Osteocyte (in vitro differentiated cells): ENCODE measurements at places on chromosomes 1 and 21.

DNA sequence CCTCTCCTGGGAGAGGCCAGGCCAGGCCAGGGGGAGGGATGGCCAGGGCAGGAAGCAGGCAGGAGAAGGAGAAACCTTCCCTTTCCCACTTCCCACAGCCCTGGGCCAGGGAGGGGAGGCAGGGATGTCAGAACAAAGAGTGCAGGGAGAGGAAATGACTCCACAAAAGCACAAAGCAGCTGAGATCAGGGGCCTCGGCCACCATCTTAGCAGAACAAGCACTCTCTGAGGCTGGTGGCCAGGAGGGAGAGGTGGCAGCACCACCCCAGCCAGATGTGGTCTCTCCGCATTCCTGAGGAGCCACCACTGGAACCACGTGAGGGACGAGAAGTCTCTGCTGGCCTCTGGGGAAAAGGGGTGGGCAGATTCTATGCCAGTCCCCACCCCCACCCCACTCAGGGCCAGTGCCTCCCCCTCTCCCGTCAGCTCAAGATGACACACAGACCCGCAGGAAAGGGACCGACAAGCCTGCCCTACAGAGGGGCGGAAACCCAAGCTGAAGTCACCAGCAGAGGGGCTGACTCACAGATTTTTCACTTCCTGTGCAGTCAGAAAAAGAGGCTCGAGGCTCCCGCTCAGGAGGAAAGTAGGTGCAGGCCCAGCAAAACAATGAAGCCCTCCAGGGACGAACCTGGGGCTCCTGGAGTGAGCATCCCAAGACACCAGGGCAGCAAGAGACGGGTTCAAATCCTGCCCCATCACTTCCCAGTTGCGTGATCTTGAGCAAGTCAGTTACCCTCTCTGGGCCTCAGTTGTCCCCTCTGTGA lies 24.1 kb upstream of the ALDH4A1 start:
- DNase-seq, result no peak
- no peak overlapping the region for H3K4me3 ChIP-seq
- H3K4me1 ChIP-seq, result peaks cover 58% of the 10 kb centered on the region
- H3K27me3 ChIP-seq, result no peaks in the 10 kb centered on the region
- H3K27ac ChIP-seq, result peak overlapping the region; percentile 91
- no peaks in the 10 kb centered on the region for H3K36me3 ChIP-seq

DNA sequence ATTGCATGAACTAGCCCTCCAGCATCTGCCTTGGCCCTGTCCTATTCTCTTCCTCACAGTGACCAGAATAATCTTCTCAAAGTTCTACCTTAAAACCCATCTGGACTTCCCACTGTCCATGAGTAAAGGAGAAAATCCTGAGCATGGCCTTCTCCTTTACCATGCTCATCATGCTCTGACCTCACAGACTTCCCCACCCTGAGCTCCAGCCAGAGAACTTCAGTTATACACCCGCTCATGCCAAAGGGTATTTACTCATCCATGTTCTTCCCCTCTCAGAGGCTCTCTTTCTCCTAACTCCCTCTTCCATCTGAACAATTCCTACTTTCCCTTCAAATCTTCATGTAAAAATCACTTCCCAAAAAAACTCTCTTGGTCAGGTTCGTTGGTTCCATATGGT lies 188.4 kb downstream of the SETD4 start:
- peaks cover 34% of the 10 kb centered on the region for H3K27me3 ChIP-seq
- H3K27ac ChIP-seq, result no peak overlapping the region
- H3K36me3 ChIP-seq, result no peaks in the 10 kb centered on the region
- DNase-seq, result no peak
- H3K4me3 ChIP-seq, result no peak overlapping the region
- no peaks in the 10 kb centered on the region for H3K4me1 ChIP-seq

GRCh38 chr1:10653370-10654125 lies 142.9 kb downstream of the CASZ1 start:
- no peak overlapping the region for H3K27ac ChIP-seq
- no peak overlapping the region for H3K4me3 ChIP-seq
- no peaks in the 10 kb centered on the region for H3K36me3 ChIP-seq
- DNase-seq, result no peak
- H3K4me1 ChIP-seq, result peaks cover 5% of the 10 kb centered on the region
- H3K27me3 ChIP-seq, result no peaks in the 10 kb centered on the region

- H3K27me3 ChIP-seq, result no peaks in the 10 kb centered on the region
- peak overlapping the region; percentile 64 for H3K27ac ChIP-seq
- no peak for DNase-seq
- peaks cover 13% of the 10 kb centered on the region for H3K4me1 ChIP-seq
- no peak overlapping the region for H3K4me3 ChIP-seq
These were observed 40.6 kb downstream of the OPTC start for GRCh38 chr1:203534526-203534925.

DNA sequence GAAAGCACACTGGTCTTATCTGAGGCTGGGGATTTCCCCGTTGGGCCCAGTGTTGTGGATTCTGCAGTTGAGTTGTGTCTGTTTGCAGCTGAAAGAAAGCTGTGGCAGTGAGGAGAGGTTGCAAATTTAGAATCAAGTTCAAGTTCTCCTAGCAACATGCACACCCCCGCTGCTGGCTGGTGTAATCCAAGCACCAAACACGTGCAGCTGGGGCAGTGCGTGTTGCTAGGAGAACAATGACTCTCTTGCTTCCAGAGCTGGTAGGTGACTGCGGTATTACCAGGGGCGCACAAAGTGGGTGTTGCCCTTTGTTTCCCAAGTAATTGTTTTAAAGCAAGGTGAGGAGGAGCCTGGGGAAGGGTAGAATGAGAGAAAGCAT lies 91.5 kb downstream of the IER5 start:
- peak; percentile 83 for DNase-seq
- H3K36me3 ChIP-seq, result no peaks in the 10 kb centered on the region
- peaks cover 44% of the 10 kb centered on the region for H3K27me3 ChIP-seq
- peaks cover 10% of the 10 kb centered on the region for H3K4me1 ChIP-seq
- peak overlapping the region; percentile 11 for H3K4me3 ChIP-seq

GRCh38 chr1:182599339-182599738 lies 4.8 kb downstream of the RGS16 start:
- H3K4me3 ChIP-seq, result no peak overlapping the region
- H3K27ac ChIP-seq, result no peak overlapping the region
- H3K4me1 ChIP-seq, result peaks cover 19% of the 10 kb centered on the region
- H3K27me3 ChIP-seq, result peaks cover 14% of the 10 kb centered on the region

GRCh38 chr1:179087665-179088064 lies 5.8 kb downstream of the TOR3A start:
- no peak overlapping the region for H3K4me3 ChIP-seq
- no peak for DNase-seq
- peaks cover 34% of the 10 kb centered on the region for H3K4me1 ChIP-seq
- peaks cover 16% of the 10 kb centered on the region for H3K36me3 ChIP-seq
- H3K27me3 ChIP-seq, result no peaks in the 10 kb centered on the region

- no peaks in the 10 kb centered on the region for H3K4me1 ChIP-seq
- DNase-seq, result no peak
- peaks cover 2% of the 10 kb centered on the region for H3K36me3 ChIP-seq
- H3K4me3 ChIP-seq, result no peak overlapping the region
These were observed 17.2 kb upstream of the PTAFR start for GRCh38 chr1:28193701-28194161.

- DNase-seq, result no peak
- no peaks in the 10 kb centered on the region for H3K36me3 ChIP-seq
- peaks cover 16% of the 10 kb centered on the region for H3K4me1 ChIP-seq
- H3K27ac ChIP-seq, result no peak overlapping the region
These were observed 179.2 kb upstream of the FMN2 start for GRCh38 chr1:239912471-239912870.

DNA sequence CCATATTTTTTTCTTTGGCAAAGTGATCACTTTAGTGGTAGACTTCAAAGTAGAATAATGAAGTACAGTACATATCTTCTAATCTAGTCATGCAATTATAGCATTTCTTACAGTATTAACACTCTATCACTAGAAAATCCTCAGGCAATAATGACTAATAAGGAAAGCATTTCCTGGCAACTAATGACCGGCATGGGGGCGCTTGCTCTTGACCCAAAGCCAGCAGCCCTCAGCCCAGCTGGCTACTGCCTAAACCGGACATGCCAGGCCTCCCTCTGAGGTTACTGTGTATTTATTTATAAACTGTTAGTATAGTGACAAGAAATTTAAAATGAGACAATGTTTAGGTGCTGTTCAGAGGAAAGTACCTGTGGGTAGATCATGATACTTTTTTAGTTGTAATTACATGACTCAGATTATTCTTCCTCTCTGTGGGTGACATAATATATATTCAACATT lies 633.8 kb downstream of the PTPRC start:
- H3K27me3 ChIP-seq, result no peaks in the 10 kb centered on the region
- H3K4me1 ChIP-seq, result peaks cover 43% of the 10 kb centered on the region
- no peaks in the 10 kb centered on the region for H3K36me3 ChIP-seq
- peak overlapping the region; percentile 77 for H3K27ac ChIP-seq
- peak; percentile 91 for DNase-seq

GRCh38 chr1:223444411-223444810 lies 51.2 kb downstream of the CCDC185 start:
- H3K4me3 ChIP-seq, result no peak overlapping the region
- no peaks in the 10 kb centered on the region for H3K27me3 ChIP-seq
- no peak for DNase-seq
- H3K36me3 ChIP-seq, result no peaks in the 10 kb centered on the region
- H3K27ac ChIP-seq, result no peak overlapping the region

DNA sequence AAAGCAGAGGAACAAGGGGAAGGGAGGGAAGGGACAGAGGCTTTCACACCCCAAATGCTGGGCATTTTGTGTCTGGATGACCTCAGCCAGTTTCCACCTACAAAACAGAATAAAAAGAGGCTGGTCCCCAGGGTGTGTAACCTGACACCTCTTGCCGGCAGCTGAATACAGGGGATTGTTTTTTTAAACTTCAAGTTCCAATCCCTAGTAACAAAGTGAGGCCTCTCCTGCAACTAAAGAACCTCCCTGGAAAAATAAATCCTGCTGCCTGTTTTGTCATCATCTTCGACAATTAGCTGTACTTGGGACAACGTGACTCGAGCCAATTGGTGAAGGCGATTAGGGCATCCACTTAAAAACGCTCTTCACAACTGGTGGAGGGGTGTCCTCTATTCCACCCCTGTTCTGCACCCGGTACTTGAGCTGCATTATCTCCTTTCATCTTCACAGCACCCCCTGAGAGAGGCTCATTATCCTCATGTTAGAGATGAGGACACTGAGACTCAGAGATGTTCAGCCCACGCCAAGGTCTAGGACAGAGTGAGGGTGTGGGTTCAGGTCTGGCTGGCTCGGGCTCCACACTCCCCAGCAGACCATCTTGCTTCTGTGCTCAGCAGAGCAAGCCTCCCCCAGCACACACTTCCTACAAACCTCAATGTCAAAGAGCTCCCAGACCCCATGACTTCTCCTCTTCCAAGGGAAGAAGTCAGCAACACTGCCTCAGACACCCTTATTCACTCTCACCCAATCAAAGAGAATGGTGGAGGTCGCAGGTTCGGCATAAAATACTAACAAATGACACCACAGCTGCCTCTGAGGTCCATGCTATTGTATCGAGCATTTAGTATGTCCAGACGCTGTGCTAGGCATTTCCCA lies 15.2 kb downstream of the ITPKB start:
- peaks cover 8% of the 10 kb centered on the region for H3K36me3 ChIP-seq
- DNase-seq, result no peak
- H3K4me1 ChIP-seq, result peaks cover 65% of the 10 kb centered on the region

DNA sequence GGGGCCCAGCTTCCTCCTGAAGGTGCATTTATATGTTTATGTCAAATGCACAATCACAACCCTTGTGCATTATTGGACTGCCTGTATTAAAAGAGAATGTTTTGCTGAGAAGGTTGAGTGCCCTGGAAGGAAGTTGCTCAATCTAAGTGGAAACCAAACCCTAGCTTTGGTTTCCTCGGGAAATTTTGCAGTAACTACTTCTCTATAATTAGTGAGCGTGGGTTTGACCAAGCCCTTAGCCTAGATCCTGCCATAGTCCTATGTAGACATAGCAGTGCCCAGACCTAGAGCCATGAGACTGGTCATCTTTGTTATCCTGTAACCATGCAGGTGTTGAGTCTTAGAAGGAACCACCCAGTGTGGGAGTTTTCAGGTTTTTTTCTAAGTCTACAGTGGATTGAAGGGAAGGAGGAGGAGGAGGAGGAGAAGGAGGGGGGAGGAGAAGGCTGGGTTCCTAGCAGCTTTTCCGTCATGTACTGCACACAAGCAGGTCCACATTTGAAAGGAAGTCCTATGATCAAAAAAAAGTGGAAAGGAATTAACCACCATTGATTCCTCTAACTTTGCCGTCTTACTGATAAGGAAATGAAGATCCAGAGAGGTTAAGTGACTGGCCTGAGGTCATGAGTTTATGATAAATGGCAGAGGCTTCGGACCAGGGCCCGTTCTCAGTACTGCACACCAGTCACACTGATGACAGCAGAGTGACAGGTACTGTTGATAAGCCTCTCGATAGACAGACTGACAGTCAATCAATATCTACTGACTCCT lies 72.2 kb upstream of the LYST start:
- H3K4me1 ChIP-seq, result peaks cover 36% of the 10 kb centered on the region
- H3K27me3 ChIP-seq, result no peaks in the 10 kb centered on the region
- H3K27ac ChIP-seq, result no peak overlapping the region
- no peaks in the 10 kb centered on the region for H3K36me3 ChIP-seq

GRCh38 chr1:20329793-20330542 lies 39.3 kb downstream of the VWA5B1 start:
- peaks cover 22% of the 10 kb centered on the region for H3K27me3 ChIP-seq
- no peak for DNase-seq
- no peaks in the 10 kb centered on the region for H3K4me1 ChIP-seq

DNA sequence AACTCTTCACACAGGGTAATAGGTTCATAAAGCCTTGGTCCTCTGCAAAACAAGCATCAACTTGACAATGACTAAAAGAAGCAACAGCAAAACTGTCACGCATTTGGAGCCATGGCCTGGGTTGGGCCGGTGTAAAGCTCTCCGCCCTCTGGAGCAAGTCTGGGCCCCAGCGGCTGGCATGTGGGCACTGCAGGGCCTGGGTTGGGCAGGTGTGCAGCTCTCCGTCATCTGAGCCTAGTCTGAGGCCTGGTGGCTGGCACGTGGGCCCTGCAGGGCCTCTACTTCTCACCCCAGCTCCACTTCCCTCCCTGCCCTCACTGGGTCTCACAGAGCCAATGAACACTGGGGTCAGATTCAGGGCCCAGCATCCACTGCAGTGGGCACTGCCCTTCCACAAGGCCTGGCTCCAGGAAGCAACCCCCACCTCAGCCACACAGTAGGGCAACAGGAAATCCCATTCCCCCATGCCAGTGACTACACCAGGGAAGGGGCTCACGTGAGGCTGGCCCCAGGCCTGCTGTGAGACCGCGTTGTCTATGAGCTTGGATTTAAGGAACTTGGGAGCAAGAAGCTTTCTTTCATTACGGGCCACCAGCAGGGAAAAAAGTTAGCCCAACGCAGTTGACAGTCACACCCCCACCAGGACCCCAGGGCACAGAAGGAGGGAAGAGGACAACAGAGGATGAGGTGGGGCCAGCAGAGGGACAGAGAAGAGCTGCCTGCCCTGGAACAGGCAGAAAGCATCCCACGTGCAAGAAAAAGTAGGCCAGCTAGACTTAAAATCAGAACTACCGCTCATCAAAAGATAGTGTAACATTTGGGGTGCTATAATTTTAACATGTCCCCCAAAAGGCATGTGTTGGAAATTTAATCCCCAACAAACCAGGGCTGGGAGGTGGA lies 52.7 kb downstream of the NPHP4 start:
- H3K4me1 ChIP-seq, result peaks cover 28% of the 10 kb centered on the region
- peaks cover 12% of the 10 kb centered on the region for H3K36me3 ChIP-seq
- no peak overlapping the region for H3K27ac ChIP-seq
- H3K4me3 ChIP-seq, result peak overlapping the region; percentile 36
- H3K27me3 ChIP-seq, result no peaks in the 10 kb centered on the region
- DNase-seq, result peak; percentile 74
